NAMALWA (cell line): ENCODE measurements at places on chromosomes 5 and 9.

GRCh38 chr5:83474161-83474796 lies 2.7 kb downstream of the VCAN start:
- peak; percentile 48 for DNase-seq

- no peak for DNase-seq
These were observed 20.3 kb upstream of the OSMR start for GRCh38 chr5:38825494-38825893.

GRCh38 chr9:78882481-78882880 lies 585.6 kb downstream of the PSAT1 start:
- DNase-seq = no peak

DNA sequence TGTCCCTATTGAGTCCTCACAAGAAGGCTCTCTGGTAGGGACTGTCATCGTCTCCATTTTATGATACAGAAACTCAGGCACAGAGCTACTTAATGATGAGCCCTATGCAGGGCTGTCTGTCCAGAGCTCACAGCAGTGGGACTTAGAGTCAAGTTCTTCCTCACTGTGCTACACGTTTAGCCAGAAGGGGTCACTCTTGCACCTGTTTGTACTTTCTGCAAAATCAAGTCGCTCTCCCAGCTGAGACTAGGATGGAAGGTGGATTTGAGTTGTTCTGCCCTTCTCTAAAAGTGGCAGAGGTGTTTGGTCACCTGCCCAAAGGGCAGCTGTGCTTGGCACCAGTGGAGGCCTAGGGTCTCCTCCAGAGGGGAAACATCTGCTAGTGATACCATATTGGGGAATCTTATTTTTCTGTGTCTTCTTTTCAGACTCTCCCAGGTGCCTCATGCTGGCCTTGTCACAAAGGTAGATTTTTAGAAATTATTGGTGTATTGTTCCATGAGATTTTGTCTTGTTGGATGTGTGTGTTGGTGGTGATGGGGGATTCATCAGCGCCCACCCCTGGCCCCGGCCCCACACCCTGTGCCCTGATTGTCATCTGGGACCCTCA lies 104.2 kb downstream of the PPARGC1B start:
- peak; percentile 83 for DNase-seq

DNA sequence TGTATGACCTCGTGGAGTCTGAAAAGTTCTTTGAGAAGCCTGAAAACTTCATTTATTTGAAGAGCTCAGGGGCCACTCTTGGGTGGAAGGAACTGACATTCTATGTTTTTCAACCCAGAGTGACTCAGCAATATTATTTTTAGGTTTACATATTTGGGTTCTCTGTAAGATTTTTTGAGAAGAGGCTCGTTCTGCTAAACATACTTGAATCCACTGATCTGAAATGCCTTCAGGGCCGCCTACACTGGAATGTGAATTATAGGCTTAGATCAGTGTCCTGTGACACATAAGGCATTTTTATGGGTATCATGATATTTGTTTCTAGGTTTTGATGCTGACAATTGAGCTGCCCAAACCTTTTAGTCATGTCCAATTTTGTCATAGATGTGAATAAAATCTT lies 86.2 kb downstream of the PSAT1 start:
- DNase-seq = no peak

DNA sequence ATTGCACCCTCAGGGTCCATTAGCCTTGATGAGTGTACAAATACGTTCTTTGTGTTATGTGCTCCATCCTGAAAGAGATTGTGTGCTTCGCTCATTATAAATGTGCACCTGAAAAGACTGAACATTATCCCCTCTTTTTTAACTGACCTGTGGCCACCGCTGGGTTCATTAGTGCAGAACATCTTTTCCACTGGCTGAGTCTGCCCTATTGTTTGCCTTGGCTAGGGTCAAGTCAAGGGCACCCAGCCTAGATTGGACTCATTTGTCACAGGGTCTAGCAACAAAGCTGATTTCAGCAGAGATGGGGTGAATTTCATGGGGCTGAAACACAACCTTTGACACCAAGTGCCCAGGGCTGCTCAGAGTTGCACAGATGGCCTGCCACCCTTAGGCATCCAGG lies 764.1 kb upstream of the ARRDC3 start:
- DNase-seq = no peak

DNA sequence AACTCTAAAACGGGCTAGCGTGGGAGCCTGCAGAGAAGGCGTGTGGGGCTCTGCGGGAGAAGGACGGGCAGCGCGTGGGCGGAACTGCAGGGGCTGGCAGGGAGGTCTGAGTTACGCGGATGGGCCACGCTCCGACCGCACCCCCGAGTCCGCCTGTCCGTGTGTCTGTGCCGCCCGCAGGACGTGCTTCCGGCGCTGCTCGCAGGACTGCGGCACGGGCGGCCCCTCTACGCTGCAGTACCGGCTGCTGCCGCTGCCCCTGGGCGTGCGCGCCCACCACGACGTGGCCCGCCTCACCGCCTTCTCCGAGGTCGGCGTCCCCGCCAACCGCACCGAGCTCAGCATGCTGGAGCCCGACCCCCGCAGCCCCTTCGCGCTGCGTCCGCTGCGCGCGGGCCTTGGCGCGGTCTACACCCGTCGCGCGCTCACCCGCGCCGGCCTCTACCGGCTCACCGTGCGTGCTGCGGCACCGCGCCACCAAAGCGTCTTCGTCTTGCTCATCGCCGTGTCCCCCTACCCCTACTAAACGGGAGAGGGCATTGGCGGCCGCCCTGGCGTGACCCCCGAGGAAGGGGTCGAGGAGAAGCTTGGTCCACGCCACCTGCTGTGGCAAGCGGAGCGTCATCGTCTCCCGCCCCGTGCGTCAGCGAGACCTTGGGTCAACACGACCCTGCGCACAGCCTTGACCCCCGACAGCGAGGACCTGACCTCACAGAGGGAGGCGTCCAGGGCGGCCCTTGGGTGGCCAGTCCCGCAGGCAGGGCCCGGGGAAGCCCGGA lies 11.4 kb upstream of the ASS1 start:
- DNase-seq = no peak

DNA sequence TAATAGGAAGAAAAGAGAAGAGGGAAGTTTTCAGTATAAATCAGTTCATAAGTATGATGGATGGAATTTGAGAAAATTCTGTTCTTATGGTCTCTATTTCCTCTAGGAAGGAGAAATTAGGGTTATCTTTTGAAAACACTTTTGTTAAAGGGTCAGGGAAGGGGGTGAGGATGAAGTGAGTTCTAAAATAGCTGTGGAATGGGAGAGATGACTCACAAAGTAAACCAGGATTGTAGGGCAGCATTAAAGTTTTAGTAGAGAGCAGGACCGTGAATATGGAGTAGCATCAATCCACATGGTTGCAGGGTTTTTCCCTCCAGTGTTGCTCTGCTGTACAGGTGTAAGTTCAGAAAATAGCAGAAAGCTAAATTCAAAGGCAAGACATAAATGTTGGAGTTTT lies 32.4 kb downstream of the MUSK start:
- DNase-seq = no peak

- peak; percentile 12 for DNase-seq
These were observed 118.4 kb upstream of the PRSS3 start for GRCh38 chr9:33676746-33677505.

DNA sequence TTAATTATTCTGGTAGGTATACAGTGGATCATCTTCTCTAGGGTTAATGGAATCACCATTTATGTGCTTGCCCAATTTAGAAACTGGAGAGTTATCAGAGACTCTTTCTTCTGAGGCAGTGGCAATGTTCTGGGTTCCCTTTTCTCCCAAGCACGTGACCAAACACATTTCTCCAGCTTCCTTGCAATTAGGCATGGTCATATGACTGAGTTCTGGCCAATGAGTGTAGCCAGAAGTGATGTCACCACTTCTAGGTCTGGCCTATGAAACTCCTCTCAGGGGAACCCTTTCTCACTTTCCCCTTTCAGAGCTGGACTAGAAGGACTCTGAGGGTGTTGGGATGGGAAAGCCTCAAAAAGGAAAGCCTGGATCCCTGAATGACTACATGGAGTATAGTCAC lies 172.0 kb downstream of the NSG2 start:
- no peak for DNase-seq

- DNase-seq = no peak
These were observed 59.0 kb downstream of the LMX1B start for GRCh38 chr9:126672634-126673284.

DNA sequence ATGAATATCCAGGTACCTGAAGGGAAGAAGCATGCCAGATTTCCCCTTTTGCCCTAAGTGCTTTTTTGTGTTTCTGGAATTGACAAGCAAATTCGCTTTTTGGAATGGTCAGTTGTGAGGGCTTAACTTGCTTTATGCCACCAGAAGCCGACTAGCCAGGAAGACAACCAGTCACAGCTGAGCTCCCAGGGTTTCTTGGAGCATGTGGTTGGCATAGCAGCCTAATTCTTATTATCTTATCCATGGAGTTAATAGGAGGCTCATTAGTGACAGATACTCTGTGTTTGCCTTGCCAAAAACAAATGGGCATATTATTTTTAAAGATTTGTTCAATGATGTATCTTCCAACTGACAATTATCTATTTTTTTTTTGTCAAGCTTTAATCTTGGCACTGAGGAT lies 500.7 kb downstream of the PTPRD start:
- no peak for DNase-seq

- no peak for DNase-seq
These were observed 627.2 kb downstream of the ISL1 start for GRCh38 chr5:52010454-52010853.

GRCh38 chr5:2981035-2981434 lies 229.6 kb upstream of the IRX2 start:
- DNase-seq = no peak

DNA sequence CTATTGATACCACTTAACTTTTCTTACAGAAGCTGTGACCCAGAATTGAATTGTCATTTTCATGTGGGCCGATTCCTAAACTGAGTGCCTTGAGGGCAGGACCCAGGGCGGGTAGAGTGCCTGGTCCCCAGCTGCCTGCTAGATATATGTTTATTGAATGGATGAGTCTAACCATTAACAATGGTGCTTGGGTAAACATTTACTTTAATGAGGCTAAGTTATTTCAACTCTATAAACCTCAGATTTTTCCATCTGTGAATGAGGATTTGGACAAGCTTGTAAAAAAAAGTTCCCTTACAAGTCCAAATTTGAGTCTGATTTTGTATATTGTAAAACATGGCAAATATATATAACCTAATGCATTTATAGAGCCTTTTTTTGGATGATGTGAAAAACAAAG lies 181.8 kb upstream of the ELL2 start:
- DNase-seq = no peak

DNA sequence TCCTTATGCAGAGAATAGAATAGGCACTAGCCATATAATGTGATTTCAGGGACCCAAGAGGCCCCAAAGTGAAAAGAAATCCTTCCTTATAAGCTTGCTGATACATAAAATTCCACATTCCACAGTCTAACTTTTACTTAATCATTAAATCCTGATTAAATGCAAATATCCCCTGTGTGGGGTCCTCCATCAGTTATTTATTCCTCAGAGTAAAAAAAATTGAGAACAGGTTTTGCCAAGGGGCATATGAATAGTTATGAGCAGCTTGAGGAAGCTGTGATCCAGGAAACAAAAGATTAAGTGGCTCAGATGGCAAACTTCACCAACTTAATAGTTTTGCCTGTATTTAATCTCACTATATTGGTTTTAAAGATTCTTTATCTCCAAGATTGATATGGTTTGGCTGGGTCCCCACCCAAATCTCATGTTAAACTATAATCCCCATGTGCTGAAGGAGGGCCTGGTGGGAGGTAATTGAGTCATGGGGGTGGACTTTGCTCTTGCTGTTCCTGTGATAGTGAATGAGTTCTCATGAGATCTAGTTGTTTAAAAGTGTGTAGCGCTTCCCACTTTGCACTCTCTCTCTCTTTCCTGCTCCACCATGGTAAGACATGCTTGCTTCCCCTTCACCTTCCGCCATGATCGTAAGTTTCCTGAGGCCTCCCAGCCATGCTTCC lies 324.9 kb downstream of the NPR3 start:
- DNase-seq = no peak

DNA sequence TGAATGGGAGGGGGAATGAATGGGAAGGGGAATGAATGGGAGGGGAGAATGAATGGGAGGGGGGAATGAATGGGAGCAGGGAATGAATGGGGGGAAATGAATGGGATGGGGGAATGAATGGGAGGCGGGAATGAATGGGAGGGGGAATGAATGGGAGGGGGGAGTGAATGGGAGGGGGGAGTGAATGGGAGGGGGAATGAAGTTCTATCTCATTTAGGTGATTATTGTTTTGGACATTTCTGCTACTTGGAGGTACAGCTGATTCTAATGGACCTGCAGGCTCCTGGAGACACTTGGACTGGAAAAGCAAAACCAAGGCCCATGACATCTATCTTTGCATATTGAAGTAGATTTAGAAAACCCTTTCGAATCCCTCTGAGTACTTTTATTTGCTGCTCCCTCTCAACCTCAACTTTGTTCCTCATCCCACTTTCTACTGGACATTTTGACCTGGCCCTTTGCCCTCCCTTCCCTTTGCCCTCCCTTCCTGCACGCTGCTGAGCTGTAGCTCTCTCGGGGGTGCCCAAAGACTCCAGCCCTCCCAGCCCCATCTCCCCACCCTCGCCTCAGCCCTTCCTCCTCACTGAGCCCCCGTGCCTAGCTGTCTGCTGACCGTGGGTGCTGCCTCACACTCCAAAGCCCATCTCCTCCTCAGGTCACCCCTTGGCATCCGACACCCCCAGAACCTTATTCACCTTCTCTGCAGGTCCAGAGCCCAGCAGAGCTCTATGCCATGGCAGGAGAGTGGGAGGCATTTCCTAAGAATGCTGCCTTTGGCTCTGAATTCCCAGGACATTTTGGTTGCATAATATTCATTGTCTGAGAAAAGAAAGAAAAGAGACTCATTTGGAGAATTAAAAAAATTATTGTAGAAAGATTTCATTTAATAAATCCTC lies 19.9 kb upstream of the LPCAT1 start:
- DNase-seq = no peak

- peak; percentile 81 for DNase-seq
These were observed 17.3 kb downstream of the TRIM7 start for GRCh38 chr5:181187500-181188213.

DNA sequence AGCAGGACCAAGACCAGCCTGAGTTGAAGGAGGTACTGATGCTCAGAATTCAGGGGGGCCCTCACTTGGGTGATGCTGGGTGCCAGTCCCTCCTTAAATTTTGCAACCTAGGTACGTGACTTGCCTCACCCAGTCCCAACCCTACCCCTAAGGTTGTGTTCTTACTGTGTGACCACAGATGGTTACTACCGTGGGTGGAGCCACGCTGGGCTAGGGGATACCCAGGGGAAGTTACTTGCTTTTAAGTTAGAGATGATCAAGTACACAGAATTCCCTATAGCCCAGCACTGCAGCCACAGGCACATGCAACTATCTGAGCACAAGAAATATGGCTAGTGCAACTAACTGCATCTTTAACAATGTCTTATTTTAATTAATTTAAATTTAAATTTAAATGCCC lies 32.9 kb downstream of the NXNL2 start:
- no peak for DNase-seq

- DNase-seq = no peak
These were observed 1.7 kb downstream of the ADAMTS19 start for GRCh38 chr5:129461711-129462332.
